Peyer's patch (tissue), 4 donors: ENCODE measurements at places on chromosomes 6 and 20.

- DNase-seq = no peak
Measured at GRCh38 chr6:84769306-84769705, 4.9 kb upstream of the TBX18 start.

DNA sequence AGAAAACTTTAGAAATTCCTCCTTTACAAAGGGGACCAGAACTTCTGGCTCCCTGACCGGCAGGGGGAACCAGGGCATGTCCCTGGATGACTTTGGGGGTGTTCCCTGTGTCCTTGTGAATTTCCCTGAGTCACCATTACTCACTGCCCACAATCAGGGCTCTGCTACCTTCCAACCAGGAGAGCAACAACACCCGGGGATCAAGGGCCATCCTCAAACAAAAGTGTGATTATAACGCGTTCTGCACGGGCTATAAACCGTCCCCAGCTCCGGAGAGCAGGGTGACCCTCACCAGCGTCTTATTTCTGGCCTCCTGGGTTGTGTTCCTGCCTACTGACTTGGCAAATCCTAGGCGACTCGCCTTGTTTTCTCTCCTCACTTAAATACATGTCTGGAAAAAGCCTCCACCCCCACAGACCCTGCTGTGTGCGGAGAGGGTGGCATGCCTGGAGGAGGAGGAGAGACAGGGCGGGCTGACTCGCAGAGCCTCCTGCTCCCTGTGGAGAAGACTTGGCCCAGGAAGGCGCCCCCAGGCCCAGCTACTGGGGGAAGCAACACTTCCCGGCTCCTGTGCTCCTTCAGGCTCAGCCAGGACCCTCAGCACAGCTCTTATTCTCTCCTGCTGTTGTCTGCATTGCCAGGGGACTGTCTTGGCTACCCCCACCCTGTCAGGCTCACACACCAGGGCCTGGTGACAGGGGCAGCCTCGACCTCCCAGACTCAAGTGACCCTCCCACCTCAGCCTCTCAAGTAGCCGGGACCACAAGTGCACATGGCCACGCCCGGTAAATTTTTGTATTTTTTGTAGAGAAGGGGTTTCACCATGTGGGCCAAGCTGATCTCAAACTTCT, 54.1 kb downstream of the FGD2 start:
- DNase-seq = no peak

DNA sequence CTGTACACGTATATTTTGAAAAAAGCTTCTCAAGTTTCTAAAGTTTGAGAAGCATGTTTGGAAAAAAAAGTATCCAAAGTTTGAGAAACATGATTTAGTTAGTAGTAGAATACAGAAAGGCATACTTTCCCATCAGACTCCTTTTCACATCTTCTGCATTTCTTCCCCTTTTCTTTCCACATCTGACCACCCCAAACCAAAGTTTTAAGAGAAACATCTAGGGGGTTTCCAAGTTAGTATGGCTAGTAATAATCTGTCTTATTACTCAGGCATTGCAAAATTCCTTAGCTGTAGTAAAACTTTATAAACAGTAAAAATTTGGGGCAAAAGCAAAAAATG, 63.0 kb upstream of the IL20RA start:
- DNase-seq = no peak

DNA sequence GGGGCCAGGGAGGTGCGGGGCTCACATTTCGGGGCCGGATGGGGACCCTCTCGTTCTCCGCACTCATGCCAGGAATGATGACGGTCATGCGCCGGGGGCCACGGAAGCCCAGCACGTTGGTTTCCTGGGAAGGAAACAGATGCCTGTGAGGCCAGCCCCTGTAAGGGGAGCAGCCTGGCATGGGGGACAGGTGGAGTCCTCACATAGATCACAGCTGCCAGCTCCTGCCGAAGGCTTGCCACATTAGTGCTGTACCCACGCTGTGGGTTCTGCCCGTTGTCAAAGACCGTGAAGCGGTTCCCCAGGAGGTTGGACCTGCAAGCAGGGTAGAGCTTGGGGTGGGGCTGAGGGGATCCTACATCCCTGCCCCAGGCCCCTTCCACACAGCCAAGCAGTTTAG, 6.7 kb upstream of the TEAD3 start:
- no peak for DNase-seq

DNA sequence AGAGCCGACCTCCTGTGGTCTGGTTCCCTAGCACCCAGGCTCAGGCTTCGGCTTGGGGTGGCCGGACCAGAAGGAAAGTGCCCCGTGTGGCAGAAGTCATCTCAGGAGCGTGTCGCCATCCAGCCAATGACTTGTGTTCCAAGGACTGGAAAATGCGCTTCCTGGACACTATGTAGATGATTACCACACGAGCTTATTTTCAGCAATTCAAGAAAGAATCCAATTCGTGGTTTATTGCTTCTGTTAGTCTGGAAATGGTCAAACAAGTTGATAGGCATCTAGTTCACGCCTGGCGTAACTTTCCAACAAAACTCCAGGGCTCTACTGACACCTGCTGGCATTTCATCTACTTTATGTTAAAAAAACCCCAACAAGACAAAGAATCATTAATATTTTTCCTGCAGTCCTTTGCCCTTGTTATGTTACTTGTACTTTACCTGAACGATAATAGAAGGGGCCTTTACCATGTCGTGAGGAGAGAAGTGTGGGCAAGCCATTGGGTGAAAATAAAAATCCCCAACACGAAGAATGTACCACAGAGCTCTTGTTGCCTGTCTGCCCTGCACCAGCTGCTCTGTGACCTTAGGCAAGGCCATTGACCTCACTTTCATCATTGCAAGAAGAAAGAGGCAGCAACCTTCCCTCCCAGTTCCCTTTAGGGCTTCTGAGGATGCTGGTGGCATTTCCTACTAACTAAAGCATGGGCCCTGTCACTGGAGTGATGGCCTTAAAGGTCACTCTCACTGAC, 154.7 kb upstream of the LAMP5 start:
- DNase-seq = no peak

- no peak for DNase-seq
Measured at GRCh38 chr20:34199183-34199582, 42.0 kb upstream of the ASIP start.

GRCh38 chr20:46062151-46062550, 27.6 kb downstream of the NCOA5 start:
- DNase-seq = no peak

DNA sequence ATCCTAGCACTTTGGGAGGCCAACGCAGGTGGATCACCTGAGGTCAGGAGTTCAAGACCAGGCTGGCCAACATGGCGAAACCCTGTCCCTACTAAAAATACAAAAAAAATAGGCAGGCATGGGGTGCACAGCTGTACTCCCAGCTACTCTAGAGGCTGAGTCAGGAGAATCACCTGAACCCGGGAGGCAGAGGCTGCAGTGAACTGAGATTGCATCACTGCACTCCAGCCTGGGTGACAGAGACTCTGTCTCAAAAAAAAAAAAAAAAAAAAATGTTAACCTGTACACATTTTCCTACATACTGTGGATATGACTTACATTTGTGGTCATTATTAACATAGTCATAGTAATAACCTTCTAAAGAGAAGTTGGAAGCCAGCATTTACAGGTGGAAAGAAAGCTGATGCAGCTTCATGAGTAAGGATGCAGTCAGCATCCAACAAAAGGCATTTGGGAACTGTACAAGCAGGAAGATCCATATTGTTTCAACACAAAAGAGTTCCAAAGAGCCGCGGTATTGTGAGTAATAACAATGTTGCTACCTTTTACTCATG, 186.2 kb downstream of the GPX5 start:
- DNase-seq = no peak
